Activated naive CD8-positive, alpha-beta T cell treated with anti-CD3 and anti-CD28 coated beads, Interleukin-2, amount 50 U/mL, for 16 hours (primary cell): ENCODE measurements at places on chromosomes 4 and X.

- no peak for DNase-seq
Observed at GRCh38 chr4:150619042-150619441, 37.1 kb downstream of the MAB21L2 start.

DNA sequence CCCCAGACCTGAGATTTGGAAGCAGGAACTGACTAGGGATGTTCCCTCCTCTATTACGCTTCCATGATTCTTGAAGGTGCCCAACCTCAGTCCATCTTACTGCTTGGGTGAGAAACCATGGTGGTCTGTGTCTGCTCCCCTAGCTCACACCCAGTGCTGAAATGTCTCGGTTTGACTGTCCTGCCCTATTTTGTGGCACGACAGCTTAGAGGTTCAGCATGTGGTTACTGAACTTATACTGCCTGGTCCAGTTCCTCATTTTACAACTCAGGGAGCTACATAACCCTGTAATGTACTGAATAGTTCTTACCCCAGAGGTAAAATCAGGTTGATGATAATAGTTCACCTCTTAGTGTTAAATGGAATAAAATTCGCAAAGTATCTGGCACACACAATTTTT is 203.1 kb downstream of the RBM46 start:
- DNase-seq, result no peak

- no peak for DNase-seq
Observed at GRCh38 chr4:89301902-89302301, 5.7 kb downstream of the GPRIN3 start.

GRCh38 chr4:182286035-182286434 is 42.8 kb downstream of the TENM3 start:
- no peak for DNase-seq

- DNase-seq, result no peak
Observed at GRCh38 chr4:86315579-86315978, 44.3 kb downstream of the MAPK10 start.

DNA sequence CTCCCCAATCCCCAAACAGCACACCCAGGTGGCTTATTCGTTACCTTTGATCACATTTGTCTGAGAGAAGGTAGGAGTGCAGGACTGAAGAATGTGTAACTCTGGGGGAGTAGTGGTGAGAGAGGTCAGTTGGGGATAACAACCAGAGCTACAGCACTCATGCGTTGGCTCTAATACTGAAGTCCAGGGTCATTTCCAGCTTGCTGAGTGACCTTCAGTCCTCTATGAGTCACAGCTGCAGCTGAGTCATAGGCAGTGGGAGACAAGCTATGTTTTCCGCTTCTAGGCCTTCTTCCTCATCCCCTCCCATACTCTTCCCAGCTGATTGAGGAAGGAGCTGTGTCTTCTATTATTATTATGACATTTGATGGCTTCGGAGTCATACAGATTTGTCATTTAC is 31.6 kb upstream of the CT47C1 start:
- DNase-seq, result no peak

- no peak for DNase-seq
Observed at GRCh38 chr4:139524062-139524631, 31.9 kb downstream of the SETD7 start.

DNA sequence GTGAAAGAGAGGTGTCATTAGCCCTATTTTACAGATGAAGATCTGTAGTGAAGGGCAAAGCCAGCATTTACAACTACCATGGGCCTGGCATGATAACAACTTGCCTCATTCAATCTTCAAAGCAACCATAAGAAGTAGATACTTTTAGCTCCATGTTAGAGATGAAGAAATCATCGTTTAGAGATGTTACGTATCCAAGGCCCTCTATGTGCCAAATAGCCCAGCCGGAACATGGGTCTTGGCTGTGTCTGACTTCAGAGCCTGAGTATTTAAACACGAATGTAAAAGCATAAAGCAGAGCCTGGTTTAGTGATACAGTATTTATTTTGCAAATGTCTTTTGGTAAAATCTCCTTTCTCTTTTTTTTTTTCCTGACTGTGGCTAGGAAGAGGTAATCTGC is 197.1 kb downstream of the RASL11B start:
- DNase-seq, result no peak

GRCh38 chr4:52933738-52934137 is 71.6 kb downstream of the RASL11B start:
- DNase-seq, result no peak

DNA sequence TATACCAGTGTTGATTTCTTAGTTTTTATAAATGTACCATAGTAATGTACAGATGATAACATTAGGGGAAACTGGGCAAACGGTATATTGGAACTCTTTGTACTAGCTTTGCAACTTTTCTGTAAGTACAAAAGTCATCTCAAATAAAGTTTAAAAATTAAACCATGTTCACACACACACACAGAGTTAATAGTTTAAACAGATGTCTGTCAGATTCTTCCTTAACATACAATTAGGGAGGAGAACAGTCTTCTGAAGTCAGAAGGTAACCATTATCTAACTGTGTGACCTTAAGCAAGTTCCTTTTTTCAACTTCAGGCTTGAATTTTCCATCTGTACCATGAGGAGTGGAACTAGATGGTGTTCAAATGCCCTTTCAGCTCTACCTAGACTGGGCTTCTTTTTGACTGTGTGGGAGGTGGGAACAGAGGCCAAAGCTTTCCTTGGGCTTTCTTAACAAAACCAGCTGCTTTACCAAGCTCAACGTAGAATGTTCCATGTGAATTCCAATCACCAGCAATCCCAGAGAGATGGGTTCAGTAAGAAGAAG is 127.8 kb downstream of the NEXMIF start:
- DNase-seq, result no peak

- no peak for DNase-seq
Observed at GRCh38 chr4:56055027-56055977, 106.6 kb downstream of the CEP135 start.

GRCh38 chr4:110170861-110171260 is 27.6 kb downstream of the ELOVL6 start:
- no peak for DNase-seq
